Kidney (tissue), 22 donors: ENCODE measurements at places on chromosomes 3 and 15. TPM values are rescaled to one million over a fixed set of nuclear protein-coding genes. Genes with fewer than 3 reads are reported as not detected.
A peak's percentile ranks its signal among the peaks of the same experiment; 100 is the strongest.

SENP7 gene
- 28.7 TPM for total RNA-seq

- no peak for DNase-seq
- no peak overlapping the region for H3K4me3 ChIP-seq
- no peaks in the 10 kb centered on the region for H3K36me3 ChIP-seq
These were observed 116.2 kb downstream of the CCNL1 start for GRCh38 chr3:157043771-157044170.

ITIH4 gene
- total RNA-seq: 15.4 TPM

DNA sequence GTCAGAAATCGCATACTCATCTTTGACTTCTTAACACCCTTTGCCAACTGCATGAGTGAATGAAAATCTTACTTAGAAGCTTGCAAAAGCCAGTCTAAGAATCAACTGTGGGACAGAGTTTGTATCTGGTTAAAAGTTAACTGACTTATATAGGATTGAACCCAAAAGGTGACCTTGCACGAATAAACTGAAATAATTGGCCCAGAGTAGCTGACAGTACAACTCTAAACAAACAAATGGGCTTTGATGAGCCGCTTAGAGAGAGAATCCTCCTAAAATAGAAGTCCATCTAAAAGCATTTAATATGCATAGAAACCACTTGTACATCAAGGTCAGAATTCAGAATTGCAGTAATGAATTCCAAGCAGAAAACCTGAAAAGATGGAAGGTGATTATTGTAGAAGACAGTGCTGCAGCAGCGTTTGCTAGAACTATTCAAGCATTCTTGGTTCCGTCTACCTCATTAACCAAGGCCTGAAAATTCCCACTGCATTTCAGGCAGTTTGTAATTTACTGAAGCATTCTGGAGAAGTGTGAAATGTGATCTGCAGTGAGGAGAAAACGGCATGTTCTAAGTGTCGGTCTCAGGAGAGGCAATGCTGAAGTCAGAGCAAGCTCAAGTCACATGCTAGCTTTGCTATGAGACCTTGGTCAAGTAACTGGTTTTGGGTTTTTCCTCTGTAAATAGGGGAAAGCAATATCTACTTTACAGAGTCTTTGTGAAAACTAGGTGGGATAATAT lies 103.7 kb downstream of the CADPS start:
- H3K4me3 ChIP-seq: no peak overlapping the region
- H3K27ac ChIP-seq: no peak overlapping the region
- H3K36me3 ChIP-seq: no peaks in the 10 kb centered on the region
- peak; percentile 17 for DNase-seq

- H3K27ac ChIP-seq: no peak overlapping the region
- no peak overlapping the region for H3K4me3 ChIP-seq
- DNase-seq: no peak
These were observed 7.6 kb downstream of the GPD1L start for GRCh38 chr3:32113981-32114545.

DNA sequence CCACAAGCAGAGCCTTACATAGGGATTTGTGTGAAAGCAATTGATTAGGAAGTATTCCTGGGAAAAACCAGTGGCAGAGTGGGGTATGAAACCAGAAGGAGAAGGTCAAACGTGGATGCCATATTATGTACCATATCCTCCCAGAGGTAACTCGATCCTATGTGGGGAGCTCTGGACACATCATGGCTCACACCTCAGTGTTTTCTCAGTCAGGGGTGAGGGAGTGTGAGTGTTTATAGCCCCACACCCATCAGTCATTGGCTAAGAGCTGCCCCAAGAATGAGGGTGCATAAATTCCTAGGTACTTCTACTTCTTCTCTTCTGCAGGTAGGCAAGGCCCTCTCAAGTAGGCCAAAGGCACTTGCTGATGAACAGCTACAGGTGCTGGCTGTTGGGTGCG lies 28.2 kb upstream of the PDZRN3 start:
- H3K27me3 ChIP-seq: no peaks in the 10 kb centered on the region
- no peaks in the 10 kb centered on the region for H3K36me3 ChIP-seq
- DNase-seq: no peak
- H3K4me1 ChIP-seq: no peaks in the 10 kb centered on the region
- H3K4me3 ChIP-seq: no peak overlapping the region
- no peak overlapping the region for H3K27ac ChIP-seq

GRCh38 chr15:72110355-72110754 lies 7.6 kb downstream of the MYO9A start:
- H3K4me1 ChIP-seq: peaks cover 8% of the 10 kb centered on the region
- H3K27ac ChIP-seq: no peak overlapping the region
- H3K36me3 ChIP-seq: no peaks in the 10 kb centered on the region
- no peaks in the 10 kb centered on the region for H3K27me3 ChIP-seq
- no peak for DNase-seq

DNA sequence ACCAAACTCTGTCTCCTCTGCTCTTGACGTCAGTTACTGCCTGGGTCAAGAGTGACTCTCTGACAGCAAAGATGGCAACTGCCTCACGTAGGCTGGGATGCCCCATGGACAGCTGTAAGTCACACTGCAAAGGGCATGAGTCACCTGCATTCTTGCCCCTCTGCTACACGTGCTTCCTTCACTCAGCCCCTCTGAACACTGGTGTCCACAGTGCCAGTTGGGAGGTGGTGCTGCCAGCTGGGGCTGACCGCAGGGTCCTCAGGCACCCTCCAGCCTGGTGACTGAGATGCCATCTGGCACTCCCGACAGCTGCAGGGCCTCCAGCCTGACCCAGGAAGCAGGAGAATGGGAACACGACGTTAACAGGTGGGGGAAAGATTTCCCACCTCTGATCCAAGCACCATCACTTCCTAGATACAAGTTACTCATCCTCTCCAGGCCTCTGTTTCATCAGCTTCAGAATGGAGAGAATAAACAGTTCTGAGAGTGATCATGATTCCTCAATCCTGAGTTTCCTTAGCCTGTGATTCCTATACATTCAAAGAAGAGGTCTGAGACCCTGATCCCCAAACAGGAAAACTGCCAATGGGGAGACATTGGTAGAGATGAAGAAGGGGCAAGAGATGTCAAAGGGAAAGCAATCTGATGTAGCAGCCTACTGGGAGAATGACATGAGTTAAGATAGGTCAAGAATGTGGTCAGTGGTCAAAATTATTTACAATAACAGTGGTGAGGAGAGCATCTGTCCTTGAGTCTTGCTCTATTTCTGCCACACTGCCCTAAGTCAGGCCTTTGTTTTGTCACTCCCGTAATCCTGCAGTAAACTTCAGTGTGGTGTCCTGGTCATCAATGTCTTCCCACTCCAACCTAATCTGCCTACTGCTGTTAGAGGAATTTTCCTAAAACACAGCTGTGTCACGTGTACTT lies 86.1 kb upstream of the BCL6 start:
- H3K27me3 ChIP-seq: no peaks in the 10 kb centered on the region
- no peak overlapping the region for H3K27ac ChIP-seq
- H3K4me1 ChIP-seq: no peaks in the 10 kb centered on the region
- H3K4me3 ChIP-seq: no peak overlapping the region
- no peaks in the 10 kb centered on the region for H3K36me3 ChIP-seq
- DNase-seq: no peak

DUOXA2 gene
- total RNA-seq: not detected

FBXW12 gene
- total RNA-seq: not detected

GRCh38 chr3:14208168-14208567 lies 29.6 kb downstream of the LSM3 start:
- DNase-seq: no peak
- H3K4me3 ChIP-seq: no peak overlapping the region
- H3K36me3 ChIP-seq: no peaks in the 10 kb centered on the region
- peaks cover 18% of the 10 kb centered on the region for H3K4me1 ChIP-seq
- no peaks in the 10 kb centered on the region for H3K27me3 ChIP-seq

DNA sequence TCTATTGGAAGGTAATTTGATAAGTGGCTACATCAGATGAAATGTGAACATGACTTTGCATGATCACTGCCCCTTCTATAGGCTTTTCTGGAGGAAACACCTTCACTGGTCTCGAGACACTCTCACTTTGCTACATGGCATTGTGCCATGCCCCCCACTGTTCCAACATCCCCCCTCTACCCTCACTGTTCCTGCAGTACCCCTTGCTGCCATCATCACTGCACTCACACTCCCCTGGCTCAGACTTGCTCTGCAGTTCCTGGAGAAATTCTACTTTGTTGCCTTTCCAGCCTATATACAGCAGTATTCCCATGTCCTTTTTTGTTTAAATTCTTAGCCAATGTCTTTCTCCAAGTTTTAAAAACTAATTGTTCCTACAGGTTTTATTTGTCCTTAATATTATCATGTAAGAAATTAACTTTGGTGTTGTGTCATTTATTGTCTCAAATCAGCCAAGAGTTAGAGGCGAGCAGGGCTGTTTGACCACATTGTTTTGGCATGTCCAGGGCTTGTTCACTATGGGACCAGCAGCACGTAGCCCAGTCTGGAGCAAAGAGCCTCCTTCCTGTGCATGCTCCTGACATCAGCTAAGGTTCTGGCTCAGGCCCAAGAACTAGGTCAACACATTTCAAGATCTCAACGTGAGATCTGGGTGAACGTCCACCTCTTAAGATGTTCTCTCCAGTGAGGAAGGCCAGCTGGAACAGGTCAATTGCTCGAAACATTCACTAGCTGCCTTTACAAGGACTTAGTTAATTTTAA lies 246.4 kb downstream of the SLC9A9 start:
- DNase-seq: no peak
- no peak overlapping the region for H3K27ac ChIP-seq
- H3K4me3 ChIP-seq: no peak overlapping the region
- H3K27me3 ChIP-seq: no peaks in the 10 kb centered on the region
- H3K4me1 ChIP-seq: no peaks in the 10 kb centered on the region

DNA sequence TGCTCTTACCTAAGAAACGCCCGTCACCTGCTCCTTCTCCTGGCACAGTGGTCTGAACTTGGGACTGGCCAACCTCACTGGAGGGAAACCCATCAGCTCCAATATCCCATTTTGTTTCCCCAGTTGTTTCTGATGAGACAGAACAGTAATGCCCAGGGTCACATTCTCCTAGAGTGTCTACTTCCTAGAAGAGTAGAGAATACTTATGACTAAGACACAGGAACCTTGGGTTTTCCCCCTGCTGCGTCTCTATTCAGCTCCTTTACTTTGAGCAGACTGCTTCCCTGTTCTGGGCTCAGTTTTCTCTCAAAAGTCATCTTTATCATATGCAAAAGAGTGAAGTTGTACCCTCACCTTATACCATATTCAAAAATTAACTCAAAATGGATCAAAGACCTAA lies 79.4 kb downstream of the POLR2M start:
- H3K27me3 ChIP-seq: no peaks in the 10 kb centered on the region
- H3K4me1 ChIP-seq: peaks cover 4% of the 10 kb centered on the region
- H3K27ac ChIP-seq: no peak overlapping the region

CHRNA7 gene
- 1.6 TPM for total RNA-seq

DNA sequence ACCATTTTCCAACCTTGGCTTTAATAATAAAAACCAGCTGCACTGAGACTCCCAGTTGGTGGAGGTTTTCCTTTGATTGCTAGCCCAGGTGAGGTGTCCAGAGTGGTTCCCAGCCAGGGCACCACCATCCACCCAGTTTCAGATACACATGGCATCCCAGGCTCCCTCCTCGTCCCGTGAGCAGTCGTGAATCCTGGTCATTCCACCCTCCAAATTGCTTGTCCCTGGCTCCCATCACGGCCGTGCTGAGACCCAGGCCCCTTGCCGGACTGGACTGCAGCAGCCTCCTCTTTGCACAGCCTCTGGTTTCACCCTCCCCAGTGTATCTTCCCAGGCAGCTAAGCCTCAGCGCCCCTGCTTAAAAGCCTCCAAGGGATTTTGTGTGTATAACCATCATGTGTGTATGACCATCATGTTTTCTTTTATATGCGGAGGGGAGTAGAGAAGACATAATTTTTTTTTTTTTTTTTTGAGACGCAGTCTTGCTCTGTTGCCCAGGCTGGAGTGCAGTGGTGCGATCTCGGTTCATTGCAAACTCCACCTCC lies 106.3 kb downstream of the ETFA start:
- DNase-seq: no peak
- H3K4me1 ChIP-seq: no peaks in the 10 kb centered on the region
- H3K27ac ChIP-seq: no peak overlapping the region
- no peaks in the 10 kb centered on the region for H3K27me3 ChIP-seq
- H3K36me3 ChIP-seq: peaks cover 3% of the 10 kb centered on the region

DNA sequence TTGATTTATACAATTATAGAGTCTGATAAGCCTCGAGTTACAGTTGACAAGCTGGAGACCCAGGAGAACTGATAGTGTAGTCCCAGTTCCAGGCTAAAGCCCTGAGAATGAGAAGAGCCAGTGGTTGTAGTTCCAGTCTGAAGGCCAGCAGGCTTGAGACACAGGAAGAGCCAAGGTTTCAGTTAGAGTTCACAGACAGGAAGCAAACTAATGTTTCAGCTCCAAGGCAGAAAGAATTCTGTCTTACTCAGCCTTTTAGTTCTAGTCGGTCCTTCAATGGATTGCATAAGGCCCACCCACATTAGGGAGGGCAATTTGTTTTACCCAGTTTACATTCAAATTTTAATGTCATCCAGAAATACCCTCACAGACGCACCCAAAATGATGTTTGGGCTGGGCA lies 102.7 kb downstream of the CDIN1 start:
- H3K36me3 ChIP-seq: no peaks in the 10 kb centered on the region
- H3K27me3 ChIP-seq: no peaks in the 10 kb centered on the region
- H3K4me3 ChIP-seq: no peak overlapping the region
- no peak for DNase-seq

- no peak overlapping the region for H3K4me3 ChIP-seq
- H3K27ac ChIP-seq: no peak overlapping the region
- no peaks in the 10 kb centered on the region for H3K4me1 ChIP-seq
- no peaks in the 10 kb centered on the region for H3K27me3 ChIP-seq
- DNase-seq: no peak
- no peaks in the 10 kb centered on the region for H3K36me3 ChIP-seq
These were observed 214.2 kb upstream of the PROK2 start for GRCh38 chr3:71998995-71999673.

GRCh38 chr3:152860736-152861135 lies 25.8 kb downstream of the P2RY1 start:
- DNase-seq: no peak
- no peak overlapping the region for H3K27ac ChIP-seq
- no peaks in the 10 kb centered on the region for H3K27me3 ChIP-seq
- H3K4me1 ChIP-seq: no peaks in the 10 kb centered on the region
- H3K4me3 ChIP-seq: no peak overlapping the region

ST8SIA2 gene
- 0.38 TPM for total RNA-seq

GRCh38 chr3:194833114-194833910 lies 147.6 kb downstream of the FAM43A start:
- no peaks in the 10 kb centered on the region for H3K27me3 ChIP-seq
- no peak for DNase-seq
- no peak overlapping the region for H3K27ac ChIP-seq
- no peak overlapping the region for H3K4me3 ChIP-seq
- H3K4me1 ChIP-seq: no peaks in the 10 kb centered on the region
- H3K36me3 ChIP-seq: no peaks in the 10 kb centered on the region

STRIT1 gene
- not detected for total RNA-seq

DNA sequence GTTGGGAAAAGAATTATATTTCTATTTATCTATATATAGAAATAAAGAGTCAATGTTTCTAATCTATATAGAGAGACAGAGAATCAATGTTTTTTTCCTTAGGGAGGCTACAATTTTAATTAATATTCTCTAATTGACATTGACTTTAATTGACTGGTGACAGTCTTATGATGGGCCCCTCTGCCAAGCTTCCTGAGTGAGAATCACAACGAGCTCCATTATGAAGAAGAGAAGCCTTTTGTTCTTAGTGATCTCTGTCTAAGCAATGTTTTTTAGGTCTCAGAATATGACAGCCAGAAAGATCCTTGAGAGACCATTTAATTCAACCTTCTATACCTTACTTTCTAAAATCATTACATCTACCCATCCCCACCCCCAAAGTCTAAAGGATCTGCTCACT lies 70.9 kb downstream of the IGSF11 start:
- H3K4me1 ChIP-seq: no peaks in the 10 kb centered on the region
- no peaks in the 10 kb centered on the region for H3K36me3 ChIP-seq
- no peaks in the 10 kb centered on the region for H3K27me3 ChIP-seq
- DNase-seq: no peak
